ENCODE measurements at places on chromosomes 3 and 15.

- no peak for DNase-seq
These were observed 166.8 kb downstream of the IL1RAP start for GRCh38 chr3:190680691-190681090.

GRCh38 chr15:63456258-63456657 is 48.1 kb upstream of the USP3 start:
- DNase-seq: no peak

DNA sequence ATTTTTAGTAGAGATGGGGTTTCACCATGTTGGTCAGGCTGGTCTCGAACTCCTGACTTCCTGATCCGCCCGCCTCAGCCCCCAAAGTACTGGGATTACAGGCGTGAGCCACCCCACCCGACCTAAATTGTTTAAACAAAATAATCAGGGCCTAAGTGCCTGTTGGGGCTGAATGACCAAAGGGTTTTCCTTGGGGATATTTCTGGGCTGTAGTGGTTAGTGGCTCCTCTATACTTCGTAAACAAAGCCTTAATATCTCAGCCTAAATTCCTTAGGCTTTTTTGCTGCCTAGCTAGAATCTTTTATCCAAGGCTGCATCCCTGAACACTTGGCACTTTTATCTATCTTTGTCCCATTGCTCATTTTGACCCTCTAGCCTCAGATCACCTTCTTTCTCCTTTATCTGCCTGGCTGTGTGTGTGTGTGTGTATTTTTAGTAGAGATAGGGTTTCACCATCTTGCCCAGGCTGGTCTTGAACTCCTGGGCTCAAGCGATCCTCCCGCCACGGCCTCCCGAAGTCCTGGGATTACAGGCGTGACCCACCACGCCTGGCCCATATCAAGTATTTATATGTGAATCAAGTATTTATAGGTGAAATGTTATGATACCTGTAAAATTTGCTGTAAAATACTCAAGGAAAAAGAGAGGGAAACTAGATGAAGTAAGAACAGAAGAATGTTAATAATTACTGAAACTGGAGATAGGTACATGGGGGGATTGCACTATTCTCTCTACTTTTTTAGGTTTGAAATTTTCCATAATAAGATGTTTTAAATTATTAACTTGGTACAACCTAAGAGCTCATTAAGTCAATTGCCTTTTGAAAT is 1.8 kb downstream of the NUSAP1 start:
- no peak for DNase-seq

DNA sequence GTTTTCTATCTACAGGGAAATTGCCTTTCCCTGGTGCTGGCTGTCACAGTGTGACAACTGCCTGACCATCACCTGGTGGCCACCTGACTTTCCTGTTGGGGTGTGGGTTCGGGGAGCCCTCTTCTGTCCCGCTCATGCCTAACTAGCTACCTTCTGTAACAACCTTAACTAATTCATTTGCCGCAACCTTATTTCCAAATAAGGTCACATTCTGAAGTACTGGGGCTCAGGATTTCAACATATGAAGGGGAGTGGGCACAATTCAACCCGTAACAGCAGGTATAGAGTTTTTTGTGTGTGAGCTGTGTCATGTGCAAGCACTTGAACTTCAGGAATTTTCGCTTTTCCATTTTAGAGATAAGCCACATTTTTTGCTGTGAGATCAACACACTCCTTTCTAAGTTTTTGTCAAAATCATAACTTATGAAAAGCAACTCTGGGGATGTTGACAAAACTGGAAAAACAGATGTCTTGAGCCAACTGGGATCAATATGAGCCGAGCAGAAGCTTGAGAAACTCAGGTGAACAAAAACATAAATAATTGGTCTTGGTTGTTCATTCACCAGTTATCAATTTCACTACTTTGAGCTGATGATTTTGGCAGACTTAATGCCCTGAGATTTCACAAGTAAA is 242.0 kb upstream of the RGMA start:
- DNase-seq: no peak

DNA sequence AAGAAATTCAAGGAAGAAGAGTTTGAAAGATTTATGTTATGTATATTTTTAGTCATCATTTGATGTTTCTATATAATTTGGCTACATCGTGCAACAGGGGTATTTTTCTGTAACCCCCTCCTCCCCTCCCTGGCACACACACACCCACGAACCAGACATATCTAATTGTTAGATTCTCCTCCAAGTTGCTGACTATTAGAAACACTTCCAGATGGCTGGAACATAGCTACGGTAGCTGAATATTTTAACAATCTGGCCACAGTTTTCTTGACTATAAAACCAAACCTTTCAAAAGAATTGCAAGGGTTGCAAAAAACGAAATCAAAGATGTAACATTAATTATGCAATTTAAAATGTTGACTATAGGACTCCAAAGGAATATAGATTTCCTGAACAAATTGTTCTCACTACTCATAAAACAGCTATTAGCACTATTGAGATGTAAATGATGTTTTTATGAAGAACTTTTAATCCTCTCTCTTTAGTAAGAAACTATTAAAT is 154.4 kb downstream of the CHL1 start:
- no peak for DNase-seq

- no peak for DNase-seq
These were observed 42.3 kb upstream of the RAB6B start for GRCh38 chr3:133937756-133938601.

GRCh38 chr3:162170581-162170980 is 674.0 kb downstream of the OTOL1 start:
- no peak for DNase-seq

GRCh38 chr3:129705274-129705673 is 98.8 kb upstream of the PLXND1 start:
- DNase-seq: no peak

GRCh38 chr3:116836286-116836685 is 126.7 kb downstream of the TUSC7 start:
- no peak for DNase-seq

DNA sequence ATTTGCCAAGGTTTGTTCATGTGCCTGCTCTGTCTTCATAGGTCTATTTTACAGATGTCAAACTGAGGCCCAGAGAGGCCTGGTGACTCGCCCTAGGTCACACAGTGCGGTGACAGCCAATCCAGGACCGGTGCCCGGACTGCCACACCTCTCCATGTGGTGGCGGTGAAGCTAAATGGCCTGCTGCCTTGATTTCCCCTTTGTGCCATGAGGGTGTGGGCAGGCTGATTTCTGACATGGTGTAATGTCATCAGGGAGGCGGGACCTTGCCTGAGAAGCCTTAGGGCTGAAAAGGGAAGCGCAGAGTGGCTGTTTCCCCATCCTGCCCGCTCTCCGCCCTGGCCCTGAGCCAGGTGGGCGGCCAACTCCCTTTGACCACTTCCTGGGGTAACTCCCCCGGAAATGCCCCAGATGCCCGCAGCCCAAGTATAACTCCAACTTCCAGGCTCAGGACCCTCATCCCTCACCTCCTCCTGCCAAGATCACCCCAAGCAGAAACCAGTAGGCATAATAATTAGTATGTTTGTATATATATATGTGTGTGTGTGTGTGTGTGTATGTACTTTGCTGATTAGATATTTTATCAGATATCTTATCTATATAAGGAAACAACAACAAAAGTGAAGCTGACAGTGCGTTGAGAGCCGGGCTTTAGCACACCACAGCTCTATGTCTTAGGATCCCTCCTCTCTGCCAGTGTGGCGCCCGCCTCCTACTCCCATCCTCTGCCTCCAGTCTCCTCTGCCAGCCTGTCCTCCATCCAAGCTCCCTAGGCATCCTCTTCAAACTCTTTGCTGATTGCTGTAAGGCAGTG is 63.9 kb downstream of the IQSEC1 start:
- DNase-seq: no peak

All from stimulated activated CD4-positive, alpha-beta T cell treated with anti-CD3 and anti-CD28 coated beads, TNF-alpha, amount 100 ng/mL, for 24 hours (primary cell).